ENCODE measurements at places on chromosomes 1 and 21. TPM values are rescaled to one million over a fixed set of nuclear protein-coding genes. Genes with fewer than 3 reads are reported as not detected.

- no peaks in the 10 kb centered on the region for H3K27me3 ChIP-seq
- H3K4me1 ChIP-seq: peaks cover 22% of the 10 kb centered on the region
- no peak overlapping the region for H3K4me3 ChIP-seq
- H3K27ac ChIP-seq: no peak overlapping the region
- DNase-seq: no peak
- H3K36me3 ChIP-seq: no peaks in the 10 kb centered on the region
Observed at GRCh38 chr1:221911714-221912113, 169.8 kb upstream of the DUSP10 start.

DNA sequence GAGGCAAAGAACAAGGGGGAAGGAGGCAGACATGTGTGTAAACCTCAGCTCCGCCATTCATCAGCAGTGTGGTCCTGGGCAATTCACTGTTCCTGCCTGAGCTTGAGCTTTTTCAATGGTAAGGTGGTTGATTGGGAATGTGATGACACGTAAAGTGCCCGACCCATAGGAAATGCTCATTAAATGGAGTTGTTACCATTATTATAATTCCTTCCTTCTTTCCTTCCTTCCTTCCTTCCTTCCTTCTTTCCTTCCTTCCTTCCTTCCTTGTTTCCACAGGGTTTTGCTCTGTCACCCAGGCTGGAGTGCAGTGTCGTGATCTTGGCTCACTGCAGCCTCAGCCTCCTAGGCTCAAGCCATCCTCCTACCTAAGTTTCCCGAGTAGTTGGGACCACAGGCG, 4.3 kb downstream of the GPR37L1 start:
- H3K36me3 ChIP-seq: no peaks in the 10 kb centered on the region
- DNase-seq: no peak
- no peak overlapping the region for H3K4me3 ChIP-seq

DNA sequence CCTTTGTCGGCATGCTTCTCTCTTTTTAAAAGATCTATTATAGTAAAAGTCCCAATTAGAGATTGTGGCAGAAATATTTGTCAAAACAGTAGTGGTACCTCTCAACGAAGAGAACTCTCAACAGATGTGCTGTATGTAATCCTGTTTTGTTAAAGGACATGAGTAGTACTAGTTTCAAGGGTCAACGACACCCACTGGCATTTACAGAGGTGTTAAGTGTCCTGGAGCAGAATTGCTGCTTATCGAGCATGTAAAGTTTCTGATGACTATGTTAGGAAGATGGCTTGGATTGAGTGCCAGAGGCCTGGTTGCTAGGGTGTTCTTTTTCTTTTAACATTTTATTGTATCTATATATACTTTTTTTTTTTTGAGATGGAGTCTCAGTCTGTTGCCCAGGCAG, 27.1 kb downstream of the CELF3 start:
- no peak overlapping the region for H3K4me3 ChIP-seq
- no peaks in the 10 kb centered on the region for H3K36me3 ChIP-seq
- no peaks in the 10 kb centered on the region for H3K27me3 ChIP-seq
- no peaks in the 10 kb centered on the region for H3K4me1 ChIP-seq

DNA sequence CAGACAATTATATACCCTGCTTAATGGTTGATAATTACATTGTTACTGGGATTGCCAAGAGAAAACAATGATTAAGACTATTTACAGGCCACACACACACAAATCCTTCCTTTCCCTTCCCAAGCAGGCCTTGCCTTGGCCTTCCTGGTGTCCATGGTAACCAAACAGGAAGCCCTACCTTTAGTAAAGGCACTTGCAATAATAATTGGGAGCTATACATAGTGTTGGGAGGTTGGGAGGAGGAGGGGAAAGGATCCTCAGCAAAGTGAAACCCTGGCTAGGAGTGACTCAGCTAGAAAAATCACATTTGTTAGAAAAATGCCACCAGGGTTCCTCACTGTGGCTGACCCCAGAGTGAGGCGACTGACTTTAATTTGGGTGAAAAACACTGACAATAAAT, 122.3 kb upstream of the ADAR start:
- H3K27ac ChIP-seq: peak overlapping the region; percentile 70
- DNase-seq: peak; percentile 85
- H3K36me3 ChIP-seq: no peaks in the 10 kb centered on the region
- H3K27me3 ChIP-seq: no peaks in the 10 kb centered on the region

GRCh38 chr21:43361493-43362296, 65.2 kb downstream of the SIK1 start:
- H3K4me3 ChIP-seq: no peak overlapping the region
- H3K4me1 ChIP-seq: no peaks in the 10 kb centered on the region
- no peaks in the 10 kb centered on the region for H3K27me3 ChIP-seq
- no peaks in the 10 kb centered on the region for H3K36me3 ChIP-seq
- no peak for DNase-seq

The ITLN2 gene
- not detected for total RNA-seq

GRCh38 chr21:35625576-35625975, 434.8 kb downstream of the SETD4 start:
- no peaks in the 10 kb centered on the region for H3K36me3 ChIP-seq
- no peak for DNase-seq
- H3K4me3 ChIP-seq: no peak overlapping the region
- no peak overlapping the region for H3K27ac ChIP-seq

- DNase-seq: no peak
- no peaks in the 10 kb centered on the region for H3K27me3 ChIP-seq
- no peak overlapping the region for H3K27ac ChIP-seq
- H3K36me3 ChIP-seq: peaks cover 14% of the 10 kb centered on the region
- no peak overlapping the region for H3K4me3 ChIP-seq
- no peaks in the 10 kb centered on the region for H3K4me1 ChIP-seq
Observed at GRCh38 chr1:62457955-62458354, 21.1 kb downstream of the USP1 start.

GRCh38 chr1:5758000-5758858, 234.0 kb downstream of the NPHP4 start:
- no peaks in the 10 kb centered on the region for H3K36me3 ChIP-seq
- H3K27me3 ChIP-seq: peaks cover 64% of the 10 kb centered on the region
- no peak overlapping the region for H3K4me3 ChIP-seq

The S100A1 gene
- 0.46 TPM for total RNA-seq

GRCh38 chr1:180640531-180640949, 8.7 kb downstream of the XPR1 start:
- no peak for DNase-seq
- H3K4me1 ChIP-seq: no peaks in the 10 kb centered on the region
- H3K27me3 ChIP-seq: no peaks in the 10 kb centered on the region

The MROH7 gene
- 0.45 TPM for total RNA-seq

- DNase-seq: no peak
- no peaks in the 10 kb centered on the region for H3K36me3 ChIP-seq
- H3K27ac ChIP-seq: no peak overlapping the region
- no peak overlapping the region for H3K4me3 ChIP-seq
Observed at GRCh38 chr1:19969898-19970660, 9.3 kb downstream of the PLA2G2A start.

The KTI12 gene
- 9.5 TPM for total RNA-seq

DNA sequence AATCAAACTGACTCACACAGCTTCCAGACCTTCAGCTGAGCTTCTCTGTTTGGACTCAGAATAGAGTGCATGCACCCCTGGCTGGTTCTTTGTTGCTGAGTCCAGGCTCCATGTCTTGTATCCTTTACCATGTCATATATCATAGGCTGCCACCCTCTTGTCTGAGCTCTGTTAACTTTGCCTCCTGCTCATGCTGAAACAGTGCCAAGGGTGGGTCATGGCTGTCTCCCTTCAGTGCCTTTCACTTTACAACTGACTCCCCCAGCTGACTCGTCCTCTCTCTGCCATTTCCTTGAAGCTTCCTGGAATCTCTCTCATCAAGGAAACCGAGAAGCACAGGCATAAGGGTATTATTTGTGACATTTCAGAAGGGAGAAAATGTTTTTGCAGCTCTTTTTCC, 885.3 kb downstream of the TTLL7 start:
- no peaks in the 10 kb centered on the region for H3K27me3 ChIP-seq
- H3K36me3 ChIP-seq: no peaks in the 10 kb centered on the region
- H3K27ac ChIP-seq: no peak overlapping the region

- no peak overlapping the region for H3K27ac ChIP-seq
- no peak overlapping the region for H3K4me3 ChIP-seq
- H3K27me3 ChIP-seq: peaks cover 72% of the 10 kb centered on the region
- H3K36me3 ChIP-seq: no peaks in the 10 kb centered on the region
- no peaks in the 10 kb centered on the region for H3K4me1 ChIP-seq
Observed at GRCh38 chr1:33738536-33738935, 125.3 kb upstream of the HMGB4 start.

The ELF3 gene
- 318 TPM for total RNA-seq

The GUCA2A gene
- not detected for total RNA-seq

The PADI4 gene
- 7.7 TPM for total RNA-seq

The HFM1 gene
- not detected for total RNA-seq
